ENCODE measurements at places on chromosomes 4 and X.

- DNase-seq, result no peak
These were observed 620 bp downstream of the ANAPC10 start for GRCh38 chr4:145097331-145097820.

DNA sequence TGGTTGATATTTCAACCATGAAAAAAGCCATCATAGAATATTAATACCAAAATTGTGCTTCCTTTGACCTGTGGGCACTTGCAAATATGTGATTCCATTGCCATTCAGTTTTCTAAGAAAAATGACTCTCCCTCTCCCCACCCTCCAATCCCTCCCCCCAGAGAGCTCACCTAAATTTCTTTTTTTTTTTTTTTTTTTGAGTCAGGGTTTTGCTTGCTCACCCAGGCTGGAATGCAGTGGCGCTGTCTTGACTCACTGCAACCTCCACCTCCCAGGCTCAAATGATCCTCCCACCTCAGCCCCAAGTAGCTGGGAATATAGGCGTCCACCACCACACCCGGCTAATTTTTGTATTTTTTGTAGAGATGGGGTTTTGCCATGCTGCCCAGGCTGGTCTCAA lies 47.0 kb downstream of the SNX25 start:
- no peak for DNase-seq

DNA sequence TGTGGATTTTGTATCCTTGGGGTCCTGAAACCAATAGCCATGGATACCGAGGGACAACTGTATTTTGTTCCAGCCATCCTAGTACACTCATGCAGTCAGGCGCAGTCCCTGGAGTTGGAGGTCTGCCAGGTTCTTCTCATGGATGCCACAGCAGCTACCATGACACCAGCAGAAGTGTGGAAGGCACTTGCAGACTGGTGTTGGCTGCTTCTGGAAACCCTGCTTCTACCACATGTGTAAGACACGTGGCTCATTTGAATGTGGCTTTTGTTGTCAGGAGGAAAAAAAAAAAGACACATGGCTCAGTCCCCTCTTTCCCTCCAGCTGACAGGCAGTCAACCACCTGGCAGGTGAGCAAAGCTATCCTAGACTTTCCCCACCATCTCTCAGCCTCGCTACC lies 19.4 kb downstream of the DRD5 start:
- peak; percentile 16 for DNase-seq

DNA sequence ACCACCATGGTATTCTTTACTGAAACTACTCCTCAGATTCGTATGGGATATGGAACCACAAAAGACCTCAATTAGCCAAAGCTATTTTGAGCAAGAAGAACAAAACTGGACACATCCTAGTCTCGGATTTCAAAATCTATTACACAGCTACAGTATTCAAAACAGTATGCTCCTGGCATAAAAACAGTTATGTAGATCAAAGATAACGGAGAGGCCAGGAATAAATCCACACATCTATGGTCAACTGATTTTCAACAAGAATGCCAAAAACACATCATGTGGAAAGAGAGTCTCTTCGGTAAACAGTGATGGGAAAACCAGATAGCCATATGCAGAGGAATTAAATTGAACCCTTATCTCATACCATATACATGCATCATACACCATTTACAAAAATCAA lies 155.3 kb downstream of the SPCS3 start:
- DNase-seq, result no peak

- no peak for DNase-seq
These were observed 3.5 kb downstream of the GDPD2 start for GRCh38 chrX:70426286-70427278.

- peak; percentile 4 for DNase-seq
These were observed 1.7 kb upstream of the MAGEH1 start for GRCh38 chrX:55450259-55450658.

GRCh38 chr4:101475246-101475645 lies 127.9 kb upstream of the PPP3CA start:
- DNase-seq, result no peak

- DNase-seq, result no peak
These were observed 202.1 kb upstream of the TET2 start for GRCh38 chr4:104944596-104944995.

- no peak for DNase-seq
These were observed 88.3 kb upstream of the BMP2K start for GRCh38 chr4:78687818-78688217.

- no peak for DNase-seq
These were observed 86.5 kb downstream of the SH3RF1 start for GRCh38 chr4:169184236-169184635.

- DNase-seq, result no peak
These were observed 15.5 kb upstream of the GPM6A start for GRCh38 chr4:175827516-175827915.

DNA sequence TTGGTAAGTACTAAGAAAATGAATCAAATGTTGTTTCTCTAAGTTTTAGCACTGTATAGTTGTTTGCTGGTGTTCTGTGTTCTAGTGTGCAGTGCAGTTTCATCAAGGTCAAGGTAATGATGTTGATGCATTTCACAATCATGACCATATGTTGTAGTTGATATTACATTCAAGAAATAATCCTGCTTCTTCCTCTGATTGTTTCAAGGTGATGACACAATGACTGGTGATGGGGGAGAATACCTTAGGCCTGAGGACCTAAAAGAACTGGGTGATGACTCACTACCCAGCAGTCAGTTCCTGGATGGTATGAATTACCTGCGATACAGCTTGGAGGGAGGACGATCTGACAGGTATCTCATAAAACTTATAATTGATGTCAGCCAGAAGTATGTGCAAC lies 261.6 kb downstream of the ANK2 start:
- no peak for DNase-seq

GRCh38 chrX:154126101-154126500 lies 17.9 kb upstream of the OPN1LW start:
- DNase-seq, result no peak

DNA sequence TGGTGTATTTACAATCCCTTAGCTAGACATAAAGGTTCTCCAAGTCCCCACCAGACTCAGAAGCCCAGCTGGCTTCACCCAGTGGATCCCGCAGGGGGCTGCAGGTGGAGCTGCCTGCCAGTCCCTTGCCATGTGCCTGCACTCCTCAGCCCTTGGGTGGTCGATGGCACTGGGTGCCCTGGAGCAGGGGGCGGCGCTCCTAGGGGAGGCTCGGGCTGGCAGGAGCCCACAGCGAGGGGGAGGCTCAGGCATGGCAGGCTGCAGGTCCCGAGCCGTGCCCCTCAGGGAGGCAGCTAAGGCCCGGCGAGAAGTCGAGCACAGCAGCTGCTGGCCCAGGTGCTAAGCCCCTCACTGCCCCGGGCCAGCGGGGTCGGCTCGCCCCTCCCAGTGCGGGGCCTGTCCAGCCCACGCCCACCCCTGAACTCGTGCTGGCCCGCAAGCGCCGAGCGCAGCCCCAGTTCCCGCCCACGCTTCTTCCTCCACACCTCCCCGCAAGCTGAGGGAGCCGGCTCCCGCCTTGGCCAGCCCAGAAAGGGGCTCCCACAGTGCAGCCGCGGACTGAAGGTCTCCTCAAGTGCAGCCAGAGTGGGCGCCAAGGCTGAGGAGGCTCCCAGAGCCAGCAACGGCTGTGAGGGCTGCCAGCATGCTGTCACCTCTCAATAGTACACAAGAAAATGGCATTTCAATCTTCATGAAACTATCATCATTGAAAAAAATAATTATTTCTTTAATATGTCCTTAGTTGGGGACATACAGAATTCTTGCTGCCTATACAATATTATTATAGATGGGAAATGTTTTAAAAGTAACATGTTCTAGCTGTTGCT lies 189.1 kb downstream of the SLC7A11 start:
- DNase-seq, result no peak

GRCh38 chr4:93764639-93765246 lies 63.8 kb upstream of the ATOH1 start:
- peak; percentile 63 for DNase-seq

DNA sequence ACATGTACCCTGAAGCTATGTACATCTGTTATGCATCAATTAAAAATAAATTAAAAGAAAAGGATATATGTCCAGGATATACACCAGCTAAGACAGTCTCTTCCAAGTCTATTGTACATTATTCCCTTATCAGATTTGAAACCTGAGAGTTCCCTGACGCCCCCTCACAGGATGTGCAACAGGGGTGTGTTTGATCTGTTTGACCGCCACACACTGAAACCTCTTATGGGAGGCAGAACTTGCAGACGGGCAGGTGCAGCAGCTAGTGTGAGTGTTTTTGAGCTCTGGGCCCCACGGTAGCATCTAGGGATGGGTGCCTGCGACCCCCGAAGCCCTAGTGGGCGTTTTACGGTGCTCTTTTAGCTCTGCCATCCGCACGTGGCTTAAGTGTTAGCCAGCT lies 4.7 kb downstream of the XG start:
- no peak for DNase-seq

GRCh38 chrX:5957506-5957905 lies 271.2 kb downstream of the NLGN4X start:
- DNase-seq, result no peak

DNA sequence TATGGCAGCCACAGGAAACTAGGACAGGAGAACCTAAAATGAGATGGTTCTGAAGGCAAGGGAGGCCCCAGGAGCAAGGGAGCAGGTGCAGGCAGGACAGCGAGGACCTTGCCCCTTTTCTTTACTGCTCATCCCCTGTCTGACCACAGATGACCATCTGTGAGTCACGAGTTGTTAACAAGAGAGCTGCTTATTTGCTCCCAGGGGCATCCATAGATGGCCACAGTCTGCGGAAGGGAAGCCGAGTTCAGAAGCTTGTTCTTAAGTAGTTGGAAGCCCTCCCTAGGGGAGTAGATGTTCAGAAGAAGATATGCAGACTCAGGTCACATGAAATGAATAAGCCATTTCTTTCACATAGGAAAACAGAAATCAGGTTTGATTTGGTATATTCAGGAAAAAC lies 69.4 kb downstream of the EVC2 start:
- DNase-seq, result no peak

- no peak for DNase-seq
These were observed 36.4 kb upstream of the CLCN4 start for GRCh38 chrX:10120331-10120730.

DNA sequence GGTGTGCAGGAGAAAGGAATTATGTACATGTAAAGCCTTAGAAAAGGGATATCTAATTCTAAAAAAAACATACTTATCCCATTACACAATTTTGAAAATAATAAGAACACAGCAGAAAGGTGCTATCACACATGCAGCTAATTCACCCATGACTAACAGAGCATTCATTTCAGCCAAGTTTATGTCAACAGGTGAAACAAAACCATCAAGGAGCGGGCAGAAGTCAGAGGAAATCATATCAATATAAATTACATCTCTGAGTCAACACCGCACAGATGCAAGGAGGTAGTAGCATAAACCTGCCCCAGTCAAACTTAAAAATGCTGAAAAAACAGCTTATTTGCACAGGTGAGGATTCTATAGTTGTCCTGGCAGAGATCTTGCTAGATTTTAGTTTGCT lies 197.9 kb downstream of the PRDM5 start:
- no peak for DNase-seq
